ENCODE measurements at places on chromosomes 3 and 15. TPM values are rescaled to one million over a fixed set of nuclear protein-coding genes. Genes with fewer than 3 reads are reported as not detected.

GRCh38 chr3:126160243-126161210 lies 19.9 kb downstream of the ALDH1L1 start:
- no peak overlapping the region for H3K4me3 ChIP-seq
- H3K36me3 ChIP-seq = no peaks in the 10 kb centered on the region
- no peak overlapping the region for H3K27ac ChIP-seq
- no peaks in the 10 kb centered on the region for H3K4me1 ChIP-seq

GRCh38 chr15:74174219-74174957 lies 878 bp downstream of the ISLR start:
- peaks cover 4% of the 10 kb centered on the region for H3K27me3 ChIP-seq
- H3K36me3 ChIP-seq = no peaks in the 10 kb centered on the region
- H3K27ac ChIP-seq = no peak overlapping the region
- H3K4me3 ChIP-seq = no peak overlapping the region
- no peaks in the 10 kb centered on the region for H3K4me1 ChIP-seq
- DNase-seq = no peak

DNA sequence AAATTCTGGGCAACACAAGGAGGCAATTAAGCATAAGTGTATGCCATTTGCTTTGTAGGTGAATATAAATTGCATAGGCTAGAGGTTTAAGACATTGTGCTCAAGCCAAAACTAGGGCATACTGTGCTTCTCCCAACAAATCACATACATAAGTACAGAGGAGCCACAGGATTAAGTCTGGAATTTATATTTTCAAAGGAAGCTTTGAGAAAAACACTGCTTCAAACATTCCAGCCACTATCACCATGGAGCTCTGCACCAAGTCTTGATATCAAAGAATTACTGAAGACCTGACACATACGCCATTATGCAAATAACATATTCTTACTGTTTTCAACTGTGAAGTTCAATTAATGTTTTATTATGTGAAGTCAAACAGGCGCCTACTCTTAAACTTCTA lies 119.4 kb upstream of the NPHP3 start:
- no peak overlapping the region for H3K27ac ChIP-seq
- no peak for DNase-seq
- H3K4me3 ChIP-seq = no peak overlapping the region
- H3K36me3 ChIP-seq = no peaks in the 10 kb centered on the region
- H3K4me1 ChIP-seq = no peaks in the 10 kb centered on the region

- no peak for DNase-seq
- peaks cover 15% of the 10 kb centered on the region for H3K27me3 ChIP-seq
Measured at GRCh38 chr15:66006986-66007385, 137.7 kb downstream of the RAB11A start.

GRCh38 chr3:171404376-171404967 lies 55.7 kb downstream of the TNIK start:
- no peak overlapping the region for H3K27ac ChIP-seq
- H3K4me3 ChIP-seq = no peak overlapping the region

Gene ATP2B2
- total RNA-seq = 0.05 TPM

Gene AQR
- total RNA-seq = 30.1 TPM

Gene DPPA4
- total RNA-seq = not detected
